ENCODE measurements at places on chromosomes 5 and 9.

DNA sequence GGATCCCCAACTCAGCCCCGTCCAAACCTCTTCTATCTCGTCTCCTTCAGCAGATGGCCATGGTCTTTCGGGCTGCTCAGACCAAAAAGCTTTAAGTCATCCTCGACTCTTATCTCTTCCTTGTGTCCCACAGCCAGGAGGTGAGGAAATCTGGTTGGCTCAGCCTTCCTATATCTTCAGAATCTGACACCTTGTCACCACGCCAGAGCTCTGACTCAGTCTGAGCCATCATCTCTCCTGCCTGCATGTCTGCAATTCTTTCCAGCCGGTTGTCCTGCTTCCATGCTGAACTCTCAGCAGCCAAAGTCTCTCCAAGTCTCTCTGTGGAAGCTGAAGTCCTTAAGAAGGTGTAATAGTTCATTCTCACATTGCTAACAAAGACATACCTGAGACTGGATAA, 419.3 kb upstream of the ADAMTS16 start:
- no peak for DNase-seq

- peak; percentile 86 for DNase-seq
Measured at GRCh38 chr5:94618493-94619328, at the start of the genes KIAA0825 and SLF1. TSS of gene KIAA0825 (minus strand) at chr5:94618604. CDS start at chr5:94537126, 81,478 bp downstream. TSS of gene SLF1 (plus strand) at chr5:94618669. CDS start at chr5:94628811, 10,142 bp downstream.

- no peak for DNase-seq
Measured at GRCh38 chr9:84514421-84514820, 155.1 kb upstream of the NTRK2 start.

GRCh38 chr5:116506488-116506887, 68.1 kb downstream of the SEMA6A start:
- no peak for DNase-seq

Data from CD8-positive, alpha-beta T cell (primary cell).